Fibroblast of lung (primary cell): ENCODE measurements at places on chromosomes 1 and 21. TPM values are rescaled to one million over a fixed set of nuclear protein-coding genes. Genes with fewer than 3 reads are reported as not detected.

DNA sequence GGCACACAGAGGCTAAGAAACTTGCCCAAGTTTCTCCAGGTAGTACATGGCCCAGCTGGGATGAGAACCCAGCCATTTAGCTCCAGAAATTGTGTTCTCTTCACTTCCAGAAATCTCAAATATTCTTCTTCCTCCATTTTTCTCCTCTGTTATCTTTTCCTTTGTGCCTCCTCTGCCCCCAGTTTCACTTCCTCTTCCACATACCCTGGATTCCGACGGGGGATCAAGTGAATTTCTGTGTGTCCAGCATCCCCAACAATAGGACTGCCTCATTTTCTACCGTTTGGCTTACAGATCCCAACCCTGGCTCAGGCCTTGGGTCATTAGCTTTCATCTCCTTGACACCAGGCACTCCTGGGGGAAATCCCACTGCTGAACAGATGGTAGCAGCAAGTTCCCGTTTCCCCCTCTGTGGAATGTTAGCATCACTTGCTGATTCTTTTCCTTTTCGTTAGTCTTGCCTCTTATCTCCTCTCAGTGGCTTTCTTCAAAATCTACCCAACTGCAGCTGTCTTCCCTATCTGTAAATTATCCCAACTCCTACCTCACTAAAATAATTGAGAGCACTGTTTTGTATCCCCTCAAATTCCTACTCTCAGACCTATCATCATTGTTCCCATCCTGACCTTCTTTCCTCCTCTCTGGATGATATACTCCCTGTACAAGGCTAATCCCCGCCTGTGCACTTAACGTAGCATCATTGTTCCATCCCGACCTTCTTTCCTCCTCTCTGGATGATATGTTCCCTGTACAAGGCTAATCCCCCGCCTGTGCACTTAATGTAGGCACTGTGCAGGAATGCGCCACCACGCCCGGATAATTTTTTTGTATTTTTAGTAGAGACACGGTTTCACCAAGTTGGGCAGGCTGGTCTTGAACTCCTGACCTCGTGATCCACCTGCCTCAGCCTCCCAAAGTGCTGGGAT lies 36.5 kb downstream of the SCCPDH start:
- no peak for DNase-seq

GRCh38 chr1:43005460-43006361 lies 47.0 kb upstream of the SLC2A1 start:
- no peak for DNase-seq

GRCh38 chr1:59034925-59035324 lies 251.1 kb upstream of the JUN start:
- no peak for DNase-seq

GRCh38 chr1:84772428-84772943 lies 82.2 kb upstream of the SSX2IP start:
- peak; percentile 88 for DNase-seq

DNA sequence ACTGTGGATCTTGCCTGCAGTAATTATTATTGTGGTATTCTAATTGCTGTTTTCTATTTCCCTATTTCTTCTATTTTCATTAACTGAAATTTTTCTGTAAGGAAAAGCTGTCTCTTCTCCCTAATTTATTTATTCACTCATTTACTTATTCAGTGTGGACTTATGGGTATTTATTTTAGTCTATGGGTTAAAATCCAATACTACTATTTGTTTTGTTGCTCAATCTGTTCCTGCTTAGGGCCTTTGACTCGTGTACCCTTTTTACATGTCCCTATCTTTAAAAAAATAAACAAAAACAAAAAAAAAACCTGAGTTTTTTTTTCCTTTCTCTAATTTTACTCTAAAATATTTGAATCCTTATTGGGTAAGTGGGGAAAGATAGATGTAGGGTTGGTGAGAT lies 166.2 kb upstream of the IVNS1ABP start:
- no peak for DNase-seq

- DNase-seq = no peak
Measured at GRCh38 chr1:53505401-53505800, 46.2 kb downstream of the DMRTB1 start.

- DNase-seq = no peak
Measured at GRCh38 chr1:96338622-96339021, 383.0 kb upstream of the PTBP2 start.

DNA sequence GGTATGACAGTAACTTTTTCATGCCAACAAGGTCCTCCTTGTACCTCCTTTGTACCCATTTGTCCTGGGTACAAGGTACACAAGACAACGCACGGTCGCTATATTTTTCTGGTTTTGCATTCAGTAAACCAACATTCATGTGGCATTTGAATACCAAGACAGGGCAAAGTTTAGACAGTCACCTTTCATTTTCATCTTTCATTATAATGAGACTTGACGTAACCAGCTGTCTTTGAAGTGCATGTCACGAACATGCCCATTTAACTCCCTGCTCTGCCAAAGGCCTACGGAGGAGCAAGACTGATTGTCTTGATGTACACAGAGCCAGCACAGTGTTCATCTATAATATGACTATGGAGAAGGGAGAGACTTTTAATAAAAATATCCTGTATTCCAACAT lies 91.0 kb downstream of the SETD4 start:
- no peak for DNase-seq

DNA sequence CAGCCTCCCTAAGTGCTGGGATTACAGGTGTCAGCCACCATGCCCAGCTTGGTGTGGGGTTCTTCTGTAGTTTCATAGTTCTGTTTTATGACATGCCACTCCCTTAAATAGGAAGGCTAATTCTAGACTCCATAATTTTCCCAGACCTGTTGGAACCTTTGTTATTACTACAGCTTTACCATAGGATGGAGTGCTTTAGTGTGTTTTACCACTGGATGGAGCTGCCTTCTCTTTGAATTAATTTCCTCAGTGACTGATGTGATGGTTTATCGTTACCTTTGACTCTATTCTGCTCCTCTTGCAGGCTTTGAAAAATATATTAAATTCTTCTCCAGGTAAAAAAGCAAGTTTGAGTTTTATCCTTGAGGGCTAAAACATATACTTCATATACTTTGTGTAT lies 84.6 kb upstream of the NEK7 start:
- DNase-seq = peak; percentile 9

- no peak for DNase-seq
Measured at GRCh38 chr1:165168467-165168866, 188.0 kb downstream of the LMX1A start.

- DNase-seq = no peak
Measured at GRCh38 chr1:32331549-32331948, 4.5 kb downstream of the MARCKSL1 start.

GRCh38 chr1:227816750-227817446 lies 1.4 kb downstream of the PRSS38 start:
- no peak for DNase-seq

DNA sequence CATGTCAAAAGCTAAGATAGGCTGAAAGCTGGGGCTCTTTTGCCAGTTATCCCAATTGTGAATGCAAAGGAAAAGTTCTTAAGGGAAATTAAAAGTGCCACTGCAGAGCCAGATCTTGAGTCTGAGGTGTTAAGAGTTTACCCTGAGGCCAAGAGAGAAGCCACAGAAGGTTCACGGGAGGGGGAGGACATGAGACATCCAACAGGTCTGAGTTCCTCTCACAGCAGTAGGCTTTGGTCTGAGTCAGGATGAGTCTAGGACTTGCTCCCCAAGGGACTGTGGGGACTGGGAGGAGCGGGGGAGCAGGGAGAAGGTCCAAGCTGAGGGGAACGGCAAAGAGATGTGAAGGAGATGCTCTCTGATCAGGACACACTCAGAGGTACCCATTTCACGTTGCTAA lies 411.2 kb upstream of the CAMK1G start:
- no peak for DNase-seq

GRCh38 chr1:235426680-235427079 lies 59.5 kb downstream of the TBCE start:
- DNase-seq = no peak

The PCBP3 gene
- 1.7 and 5.1 TPM in 2 replicates for total RNA-seq

The LEFTY2 gene
- total RNA-seq = under 0.01 TPM in 1 of 2 replicates, not detected in the other

The HSD3B1 gene
- not detected in 2 replicates for total RNA-seq

The EXTL2 gene
- 18.5 and 22.1 TPM in 2 replicates for total RNA-seq

The ATP6V1G3 gene
- total RNA-seq = not detected in 2 replicates

The NT5C1A gene
- not detected in 2 replicates for total RNA-seq

The OTUD3 gene
- 5.0 and 5.1 TPM in 2 replicates for total RNA-seq

The CYP4A11 gene
- not detected in 2 replicates for total RNA-seq

The FCGR1A gene
- total RNA-seq = not detected in 2 replicates
